CD4-positive, alpha-beta T cell treated with Interleukin-2 at 100 ng/mL for 4 hours (primary cell): ENCODE measurements at places on chromosomes 4 and X.

DNA sequence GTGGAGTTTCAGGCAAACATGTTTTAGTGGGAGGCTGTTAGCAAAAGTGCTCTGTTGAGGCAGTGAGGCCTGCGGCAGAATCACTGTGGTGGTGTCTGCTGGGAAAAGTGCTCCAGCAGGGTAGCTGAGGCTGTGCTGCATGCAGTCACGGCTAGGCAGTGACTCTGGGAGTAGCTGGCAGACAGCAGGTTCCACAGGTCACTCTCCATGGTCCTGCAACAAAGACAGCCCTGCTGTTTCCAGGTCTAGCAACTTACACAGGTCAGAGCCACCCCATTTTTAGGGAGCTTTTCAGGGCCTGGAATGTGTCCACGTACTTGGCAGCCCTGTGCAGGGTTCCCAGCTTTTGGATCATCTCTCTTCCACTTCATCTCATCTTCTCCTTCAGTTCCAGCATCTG lies 184.3 kb downstream of the NAA11 start:
- DNase-seq, result no peak

DNA sequence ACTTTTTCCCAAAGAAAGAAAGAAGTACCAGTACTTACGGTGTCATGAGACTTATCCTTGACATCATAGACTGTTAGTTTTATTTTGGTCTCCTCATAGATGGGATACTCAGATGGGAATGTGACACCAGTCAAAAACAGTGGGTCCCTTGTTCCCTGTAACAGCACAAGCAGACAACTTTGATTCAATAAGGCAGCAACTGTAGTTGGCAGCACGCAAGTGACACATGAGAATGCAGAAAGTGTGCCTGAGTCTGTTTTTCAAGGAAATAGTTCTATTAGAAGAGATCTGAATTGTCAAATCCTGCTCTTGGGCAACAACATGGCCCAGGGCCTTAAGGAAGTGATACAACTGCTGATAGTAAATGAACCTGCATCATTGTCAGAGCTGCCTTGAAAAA lies 443.2 kb downstream of the INPP4B start:
- peak; percentile 63 for DNase-seq

DNA sequence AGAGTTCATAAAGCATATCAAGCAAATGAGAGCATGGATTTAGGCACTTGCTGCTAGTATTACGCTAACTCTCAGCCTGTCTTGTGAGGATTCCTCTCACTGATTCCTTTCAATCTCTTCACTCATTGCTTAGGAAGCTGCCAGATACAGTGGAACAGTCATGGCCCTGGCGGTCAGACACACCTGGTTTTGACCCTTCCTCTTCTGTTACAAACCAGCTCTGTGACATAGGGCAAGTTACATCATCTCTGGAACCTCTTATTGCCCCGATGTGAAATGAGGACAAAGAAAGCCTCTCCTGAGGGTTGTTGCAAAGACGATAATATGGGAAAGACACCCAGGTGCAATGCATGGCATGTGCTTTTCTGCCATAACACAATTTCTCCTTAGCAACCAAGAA lies 12.2 kb downstream of the FRAS1 start:
- no peak for DNase-seq

- DNase-seq, result no peak
Observed at GRCh38 chr4:55661398-55662056, 25.4 kb upstream of the NMU start.

- no peak for DNase-seq
Observed at GRCh38 chr4:37978248-37978924, 18.2 kb downstream of the PTTG2 start.

GRCh38 chrX:132442691-132443090 lies 46.1 kb downstream of the MBNL3 start:
- no peak for DNase-seq

- DNase-seq, result no peak
Observed at GRCh38 chr4:139223682-139224317, 46.8 kb upstream of the ELF2 start.

DNA sequence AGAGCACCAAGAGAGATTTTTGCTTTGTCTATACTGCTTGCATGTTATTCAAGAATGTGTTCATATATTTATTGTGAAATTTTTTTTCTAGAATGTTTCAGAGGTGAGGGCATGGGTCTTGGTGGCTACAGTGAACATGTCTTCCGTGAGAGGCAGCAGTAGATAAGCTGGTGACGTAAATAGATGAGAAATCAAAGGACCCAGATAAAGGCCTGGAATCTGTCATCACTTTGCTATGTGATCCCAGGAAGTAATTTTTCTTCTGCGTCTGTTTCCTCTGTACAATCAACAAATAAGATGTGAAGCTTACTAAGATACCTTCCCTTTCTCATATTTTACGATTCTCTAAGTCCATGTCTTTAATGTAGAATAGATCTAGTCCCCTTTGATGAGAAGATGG lies 129.1 kb downstream of the COL4A6 start:
- no peak for DNase-seq

DNA sequence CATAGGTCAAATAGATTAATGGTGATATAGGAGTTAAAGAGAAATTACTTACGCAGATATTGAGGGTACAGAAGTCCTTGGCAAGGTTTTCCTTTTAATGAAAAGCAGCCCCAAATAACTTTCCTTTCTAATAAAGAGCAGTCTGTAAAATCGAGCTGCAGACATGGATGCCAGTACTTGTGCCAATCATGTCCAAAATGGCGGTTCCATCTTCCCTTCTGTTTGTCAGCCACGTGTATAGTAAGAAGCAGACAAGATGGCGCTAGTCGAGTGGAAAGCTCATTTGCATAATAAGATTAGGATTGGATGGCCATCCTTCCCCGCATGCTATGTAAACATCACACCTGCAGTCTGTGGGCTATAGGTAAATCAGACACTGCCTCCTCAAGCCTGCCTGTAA lies 68.5 kb downstream of the FGFBP1 start:
- DNase-seq, result no peak

GRCh38 chr4:90130076-90130475 lies 2.9 kb downstream of the CCSER1 start:
- no peak for DNase-seq

DNA sequence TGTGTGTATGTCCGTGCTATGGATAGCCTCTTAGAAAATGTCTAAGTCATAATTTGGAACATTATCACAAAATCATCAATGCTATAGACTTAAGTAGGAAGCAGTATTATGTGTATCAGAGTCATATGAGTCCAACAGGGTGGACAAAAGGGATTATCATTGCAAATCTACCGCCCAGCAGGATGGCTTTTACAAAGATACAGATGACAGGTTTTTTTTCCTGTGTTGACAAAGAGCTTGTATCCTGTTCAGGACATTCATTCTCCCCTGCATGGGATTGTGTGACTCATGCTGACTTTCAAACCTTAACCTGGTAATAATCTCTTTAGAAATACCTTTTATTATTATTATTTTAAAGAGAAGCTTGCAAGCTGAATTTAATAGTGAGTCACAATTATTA lies 310.3 kb upstream of the GNPDA2 start:
- no peak for DNase-seq

DNA sequence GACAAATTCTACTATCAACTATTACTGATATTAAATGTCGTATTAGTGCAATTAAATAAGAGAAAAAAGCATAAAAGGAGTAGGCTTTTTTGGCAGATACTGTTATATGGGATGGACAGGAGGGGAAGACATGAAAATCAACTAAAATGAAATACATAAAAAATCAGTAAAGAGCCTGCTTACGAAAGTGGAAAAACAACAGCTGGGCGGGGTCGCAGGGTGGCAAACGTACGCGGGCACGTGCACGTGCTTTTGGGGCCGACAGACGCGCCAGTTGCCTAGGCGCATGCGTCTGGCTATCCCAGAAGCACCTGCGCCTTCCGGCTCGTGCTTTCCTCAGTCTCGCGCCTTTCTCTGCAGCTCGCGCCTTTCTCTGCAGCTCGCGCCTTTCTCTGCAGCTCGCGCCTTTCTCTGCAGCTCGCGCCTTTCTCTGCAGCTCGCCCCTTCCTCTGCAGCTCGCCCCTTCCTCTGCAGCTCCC lies at the start of gene YY2:
Gene YY2 (plus strand): TSS at position 51 of the 479 bp plus-strand sequence. CDS start 498 bp downstream, outside the sequence.
- no peak for DNase-seq

GRCh38 chr4:8770518-8771257 lies 101.0 kb downstream of the HMX1 start:
- no peak for DNase-seq

- DNase-seq, result peak; percentile 75
Observed at GRCh38 chr4:80138551-80139538, 58.5 kb upstream of the PRDM8 start.
